Suppressor macrophage treated with lipopolysaccharide for 4 hours (primary cell): ENCODE measurements at places on chromosomes 12 and 14.

- peak; percentile 87 for DNase-seq
Observed at GRCh38 chr14:104977681-104978653, at the start of gene AHNAK2. AHNAK2 (minus strand) TSS chr14:104978374; CDS start chr14:104978237, 137 bp downstream.

DNA sequence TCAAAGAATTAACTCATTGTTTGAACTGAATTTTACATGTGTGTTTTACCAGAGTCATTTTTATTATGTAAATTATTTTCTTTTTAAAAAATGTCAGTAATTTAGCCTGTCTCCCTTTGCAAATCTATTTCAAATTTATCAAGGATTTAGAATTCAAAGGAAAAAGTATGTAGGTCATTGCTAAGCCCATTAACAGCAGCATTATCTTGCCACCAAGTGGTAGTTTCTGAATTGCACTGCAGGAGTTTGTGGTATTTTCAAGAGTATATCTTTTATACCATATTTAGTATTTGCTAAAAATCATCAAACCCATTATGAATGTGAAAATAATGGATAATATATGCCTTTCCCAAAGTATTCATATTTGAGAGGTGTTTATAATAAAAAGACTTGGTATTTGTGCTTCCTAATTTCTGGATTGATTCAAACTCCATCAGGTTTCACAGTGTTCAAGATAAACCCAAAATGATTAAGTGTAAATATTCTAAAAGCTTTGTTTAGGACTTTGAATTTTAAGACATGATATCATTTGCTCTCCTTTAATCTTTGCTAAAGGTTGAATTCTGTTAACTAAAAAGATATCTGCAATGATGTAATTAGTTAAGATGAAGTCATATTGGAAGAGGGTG is 711.4 kb downstream of the FSCB start:
- DNase-seq = no peak

DNA sequence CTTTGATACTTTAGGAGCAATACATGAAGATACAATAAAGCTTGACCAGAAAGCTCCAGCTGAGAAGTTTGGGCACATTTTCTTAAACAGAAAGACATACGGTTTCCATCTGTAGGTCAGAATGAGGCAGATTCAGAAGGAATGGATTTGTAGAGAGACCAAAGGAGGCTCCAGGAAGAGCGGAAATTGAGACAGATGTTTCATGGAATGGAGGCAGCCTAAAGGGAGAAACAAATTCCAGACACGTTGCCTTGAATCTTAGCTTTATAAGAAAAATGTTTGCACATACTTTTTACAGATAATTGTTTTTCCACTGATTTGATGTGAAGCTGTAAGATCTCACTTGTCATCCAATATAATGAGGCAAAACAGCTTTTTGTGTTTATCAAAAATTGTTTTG is 24.8 kb downstream of the EPYC start:
- no peak for DNase-seq

GRCh38 chr14:98695809-98696208 is 576.2 kb downstream of the BCL11B start:
- no peak for DNase-seq

DNA sequence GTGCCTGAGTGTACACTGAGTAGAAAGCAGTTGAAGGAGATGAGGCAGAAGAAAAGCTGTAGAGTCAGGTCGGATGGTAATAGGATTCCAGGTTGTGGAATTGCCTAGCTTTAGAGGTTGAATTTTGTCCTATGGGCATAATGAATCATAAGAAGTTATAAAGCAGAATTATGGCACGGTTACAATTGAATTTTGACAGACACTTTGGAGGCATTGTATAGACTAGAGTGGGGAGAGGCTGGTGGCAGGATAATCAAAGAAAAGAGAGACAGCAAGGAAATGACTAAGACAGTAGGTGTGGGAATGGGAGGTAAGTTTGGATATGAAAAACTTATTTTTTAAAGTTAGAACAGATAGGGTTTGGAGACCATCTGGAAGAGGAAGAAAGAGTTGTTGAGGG is 102.6 kb downstream of the NTN4 start:
- DNase-seq = no peak

GRCh38 chr12:76189851-76190250 is 105.4 kb upstream of the NAP1L1 start:
- no peak for DNase-seq

- DNase-seq = no peak
Observed at GRCh38 chr12:104966677-104967076, 8.6 kb upstream of the SLC41A2 start.

DNA sequence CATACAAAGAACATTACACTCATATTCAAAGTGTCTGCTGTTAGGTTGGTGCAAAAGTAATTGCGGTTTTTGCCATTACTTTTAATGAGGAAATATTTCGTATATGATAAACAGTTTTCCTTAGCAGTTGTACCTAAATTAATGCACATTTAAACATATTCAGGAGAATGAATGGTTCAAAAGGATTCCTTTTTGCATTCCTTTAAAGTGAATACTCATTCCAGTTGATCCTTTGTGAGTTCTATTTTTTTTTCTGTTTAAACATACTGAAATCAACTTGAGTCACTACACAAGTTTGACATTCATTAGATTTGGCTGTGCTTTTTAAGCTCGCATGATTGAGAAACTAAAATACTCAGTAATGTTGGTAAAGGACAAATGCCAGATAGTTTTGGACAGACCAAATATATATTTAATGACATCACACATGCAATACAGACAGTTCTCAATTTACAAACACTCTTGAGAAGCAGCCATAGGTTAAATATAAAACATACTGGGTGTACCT is 13.8 kb upstream of the SLC38A2 start:
- DNase-seq = peak; percentile 41

DNA sequence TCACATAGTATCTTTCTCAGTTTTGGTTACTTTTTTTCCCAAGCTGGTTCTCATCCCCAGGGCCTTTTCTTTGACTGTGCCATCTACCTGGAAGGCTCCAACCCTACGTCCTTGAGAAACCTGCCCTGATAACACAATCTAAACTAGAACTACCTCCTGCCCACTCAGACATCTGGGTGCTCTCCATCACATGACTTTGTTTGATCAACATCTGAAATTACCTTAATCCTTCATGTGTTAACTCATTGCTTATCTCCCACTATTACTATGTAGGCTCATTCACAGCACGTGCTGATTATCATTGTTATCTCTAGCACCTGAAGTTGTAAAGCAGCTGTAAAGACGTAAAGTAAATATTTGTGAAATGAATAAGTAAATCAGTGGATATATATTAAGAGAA is 784.0 kb downstream of the TMTC2 start:
- no peak for DNase-seq

- DNase-seq = no peak
Observed at GRCh38 chr12:22658214-22658613, 33.2 kb downstream of the ETNK1 start.

- no peak for DNase-seq
Observed at GRCh38 chr12:5518584-5519365, 86.9 kb downstream of the NTF3 start.

DNA sequence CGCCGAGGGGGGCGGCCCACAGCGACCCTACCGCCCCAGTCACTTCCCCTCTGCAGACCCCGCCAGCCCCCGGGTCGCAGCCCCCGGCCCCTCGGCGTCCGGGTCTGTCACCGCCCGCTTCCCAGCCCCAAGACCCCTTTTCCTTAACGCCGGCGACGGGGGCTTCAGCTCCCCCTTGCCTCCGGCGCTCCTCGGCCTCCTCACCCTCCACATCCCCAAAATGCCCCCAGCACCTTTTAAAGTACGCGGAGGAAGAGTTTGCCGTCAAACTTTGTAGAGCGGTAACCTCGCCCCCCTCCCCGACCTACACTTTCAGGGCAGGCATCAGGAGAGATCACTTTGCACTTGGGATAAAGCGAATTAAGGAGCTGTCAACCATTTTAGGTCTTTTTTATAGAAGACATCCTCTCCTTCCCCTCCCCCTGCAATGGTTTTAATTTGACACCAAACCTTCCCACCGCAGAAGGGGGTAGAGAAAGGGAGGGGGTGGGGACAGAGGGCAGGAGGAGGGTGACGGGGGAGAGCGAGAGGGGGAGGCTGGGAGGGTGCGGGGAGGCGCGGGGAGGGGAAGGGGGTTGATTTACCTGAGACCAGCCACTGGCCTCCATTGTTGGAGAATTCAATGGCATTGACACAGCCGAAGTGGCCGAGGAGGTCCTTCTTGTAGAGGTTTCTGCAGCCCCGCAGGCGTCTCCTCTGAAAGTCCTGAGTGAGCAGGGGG is 578 bp downstream of the DCAF5 start:
- DNase-seq = peak; percentile 17

GRCh38 chr12:130987151-130987931 is 33.6 kb downstream of the ADGRD1 start:
- DNase-seq = no peak

GRCh38 chr14:55398679-55399078 is 13.0 kb downstream of the ATG14 start:
- peak; percentile 83 for DNase-seq

DNA sequence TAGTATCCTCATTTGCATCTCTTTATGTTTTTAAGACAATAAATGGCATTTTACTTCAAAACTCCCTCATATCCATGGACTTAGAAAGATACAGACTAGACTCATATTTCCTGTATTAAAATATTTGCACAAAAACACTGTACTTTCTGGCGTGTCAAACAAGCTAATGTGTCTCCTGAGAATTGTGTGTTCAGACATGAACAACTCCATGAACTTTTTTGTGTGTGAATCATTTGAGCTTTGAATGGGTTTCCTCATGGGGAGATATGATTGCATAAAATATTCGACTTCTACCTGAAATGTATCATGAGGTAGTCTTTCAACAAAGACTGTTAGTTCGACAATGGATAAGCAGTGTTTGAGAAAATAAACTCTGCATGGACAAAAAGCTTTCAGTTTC is 58.8 kb downstream of the TMEM30B start:
- DNase-seq = no peak

- no peak for DNase-seq
Observed at GRCh38 chr12:126869644-126870043, 1397.3 kb upstream of the TMEM132C start.
